ENCODE measurements at places on chromosomes 3 and 15.

GRCh38 chr15:41572866-41573265 lies 13.9 kb downstream of the TYRO3 start:
- DNase-seq: no peak

DNA sequence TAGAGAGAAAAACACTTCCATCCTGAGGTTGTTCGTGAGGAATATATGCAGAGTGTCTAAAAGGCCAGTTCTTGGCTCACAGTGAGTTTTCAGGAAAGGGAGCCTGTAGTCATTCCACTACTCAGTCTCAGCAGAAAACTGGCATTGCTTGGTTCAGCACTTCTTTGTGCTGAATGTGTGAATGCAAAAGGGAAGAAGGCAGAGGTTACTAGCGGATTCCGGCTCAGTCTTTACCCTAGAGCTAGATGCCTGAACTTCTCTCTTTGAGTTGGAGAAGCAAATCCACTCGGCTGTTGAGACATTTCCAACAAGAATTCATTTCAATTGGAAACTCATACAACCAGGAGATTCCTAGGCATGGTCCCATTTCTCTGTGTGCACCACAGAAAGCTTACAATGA lies 23.1 kb upstream of the FRMD4B start:
- no peak for DNase-seq

- no peak for DNase-seq
Observed at GRCh38 chr3:162729686-162730085, 1233.1 kb downstream of the OTOL1 start.

- DNase-seq: no peak
Observed at GRCh38 chr15:43277231-43277823, 10.6 kb upstream of the TGM5 start.

GRCh38 chr3:33149342-33149741 lies 35.5 kb downstream of the CRTAP start:
- no peak for DNase-seq
